AG04450 (cell line): ENCODE measurements at places on chromosomes 12 and 14. TPM values are rescaled to one million over a fixed set of nuclear protein-coding genes. Genes with fewer than 3 reads are reported as not detected.
A peak's percentile ranks its signal among the peaks of the same experiment; 100 is the strongest.

GRCh38 chr12:25960143-25960542 is 1.7 kb downstream of the RASSF8 start:
- no peak for DNase-seq

CACNA2D4 gene
- 0.22 and 0.36 TPM in 2 replicates for polyA plus RNA-seq

- no peak for DNase-seq
These were observed 129.7 kb upstream of the OVCH1 start for GRCh38 chr12:29627221-29627620.

- DNase-seq = peak; percentile 45
These were observed 57.6 kb downstream of the ACADS start for GRCh38 chr12:120783197-120783596.

DNA sequence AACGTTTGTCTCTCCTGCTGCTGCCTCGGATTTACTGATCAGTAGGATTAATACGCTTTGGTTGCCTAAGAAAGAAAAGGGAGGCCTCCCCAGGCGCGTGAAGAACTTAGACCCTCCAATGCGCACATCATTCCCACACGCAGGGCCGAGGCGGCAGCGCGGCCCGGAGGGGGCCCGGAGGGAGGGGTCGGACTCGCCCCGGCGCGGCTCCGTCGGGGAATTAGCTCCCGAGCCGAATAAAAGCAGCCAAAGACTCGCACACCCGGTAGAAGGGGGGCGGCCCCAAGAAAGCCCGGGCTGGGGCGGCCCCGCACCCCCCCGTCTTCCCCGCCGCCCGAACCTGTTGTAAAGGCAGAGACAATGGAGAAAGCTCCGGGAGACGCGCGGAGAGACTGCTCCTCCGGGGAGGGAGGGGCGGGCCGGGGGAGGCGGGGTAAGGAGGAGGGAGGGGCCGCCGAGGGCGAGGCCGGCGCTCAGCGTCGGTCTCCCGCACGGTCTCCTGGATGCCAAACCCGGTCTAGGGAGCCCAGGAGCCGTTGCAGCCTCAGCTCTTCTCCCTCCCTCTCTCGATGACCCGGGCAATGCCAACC is at the start of gene NELL2:
Gene NELL2 (minus strand): TSS at position 362 of the 590 bp plus-strand sequence. CDS start 446 bp downstream, outside the sequence.
- no peak for DNase-seq

- DNase-seq = no peak
These were observed 1.4 kb downstream of the ATF1 start for GRCh38 chr12:50765095-50765911.

DNA sequence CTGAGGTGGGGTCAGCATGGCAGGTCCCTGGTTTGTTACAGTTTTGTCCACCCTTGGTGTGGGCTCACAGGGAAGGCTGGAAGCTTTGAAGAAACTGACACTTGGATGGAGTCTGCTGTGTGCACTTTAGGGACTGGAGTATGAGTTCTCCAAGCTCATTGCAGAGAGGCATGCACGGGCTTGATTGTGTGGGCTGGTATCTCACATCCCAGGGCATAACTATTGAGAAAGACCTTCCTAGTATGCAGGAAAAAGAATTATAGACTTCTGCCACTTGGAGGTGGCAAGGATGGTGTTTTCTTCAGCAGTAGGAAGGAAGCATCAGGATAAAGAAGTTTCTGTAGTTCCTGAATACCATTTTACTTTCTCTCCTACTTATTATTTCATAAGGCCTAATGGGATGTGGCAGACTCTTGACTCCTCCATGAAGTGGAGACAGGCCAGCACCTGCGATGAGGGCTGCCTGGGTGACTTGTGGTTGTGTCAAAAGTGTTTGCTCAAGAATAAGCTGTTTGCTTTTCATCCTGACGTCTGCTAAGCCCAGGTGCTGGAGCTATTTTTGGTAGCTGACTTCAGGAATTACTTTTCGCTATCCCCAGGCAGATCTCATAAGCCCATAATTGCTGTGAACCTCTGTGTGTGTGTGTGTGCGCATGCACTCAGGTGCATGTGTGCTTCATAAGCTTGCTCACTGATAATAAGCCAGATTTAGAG is 125.8 kb downstream of the KTN1 start:
- no peak for DNase-seq

C1S gene
- 406 and 458 TPM in 2 replicates for polyA plus RNA-seq

- DNase-seq = no peak
These were observed 4.4 kb downstream of the GPR19 start for GRCh38 chr12:12691549-12691948.

DNA sequence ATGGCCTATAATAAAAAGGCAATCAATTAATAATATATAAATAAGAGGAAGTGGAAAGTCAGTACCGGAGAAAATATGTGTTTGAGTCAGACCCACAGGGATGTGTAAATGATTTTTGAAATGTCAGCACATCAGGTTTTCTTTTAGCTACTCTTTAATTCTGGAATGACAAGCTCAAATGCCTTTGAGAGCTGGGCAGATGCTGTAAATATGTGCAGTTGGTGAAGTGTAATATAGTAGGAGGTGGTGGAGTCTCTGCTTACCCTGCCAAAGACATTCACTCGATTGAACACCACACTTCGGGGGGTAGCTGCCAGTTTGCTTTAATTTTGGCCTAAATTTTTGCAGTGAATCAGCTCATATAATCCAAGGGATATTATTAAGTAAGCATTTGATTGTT is 93.0 kb downstream of the PLEKHA5 start:
- DNase-seq = no peak

- DNase-seq = no peak
These were observed 120.7 kb downstream of the GPHN start for GRCh38 chr14:66628636-66629035.

GRCh38 chr14:52067873-52068614 is 815 bp downstream of the NID2 start:
- no peak for DNase-seq

- no peak for DNase-seq
These were observed 19.9 kb upstream of the CEP170B start for GRCh38 chr14:104845033-104845666.

EFS gene
- polyA plus RNA-seq = 5.3 and 6.6 TPM in 2 replicates

GRCh38 chr14:87840906-87841305 is 152.1 kb downstream of the GALC start:
- DNase-seq = no peak

LRCOL1 gene
- 0.11 and 0.35 TPM in 2 replicates for polyA plus RNA-seq

TOMM20L gene
- polyA plus RNA-seq = not detected in 2 replicates

PRIMA1 gene
- not detected in 2 replicates for polyA plus RNA-seq

FSCB gene
- not detected in 2 replicates for polyA plus RNA-seq

CEP290 gene
- 5.4 and 8.1 TPM in 2 replicates for polyA plus RNA-seq

DNA sequence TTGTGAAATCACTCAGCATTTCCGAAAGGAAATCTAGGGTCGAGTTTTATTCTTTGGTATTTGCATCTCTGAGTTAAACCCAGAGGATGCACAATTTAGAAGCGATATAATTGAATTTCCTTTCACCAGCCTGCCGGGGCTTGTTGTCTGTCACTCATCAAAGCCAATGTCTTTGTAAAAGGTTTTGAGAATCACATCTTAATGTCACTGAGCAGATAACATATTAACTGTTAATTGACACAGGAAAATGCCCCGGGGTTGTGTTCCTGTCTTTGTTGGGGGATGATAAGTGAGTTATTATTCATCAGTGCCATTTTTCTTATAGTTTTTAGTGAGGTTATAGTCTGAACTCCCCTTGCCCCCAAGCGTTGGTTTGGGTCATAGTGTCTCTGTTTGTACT is 73.4 kb downstream of the DUSP6 start:
- no peak for DNase-seq

CLEC4D gene
- not detected in 2 replicates for polyA plus RNA-seq

GRCh38 chr12:71671311-71671710 is 7.2 kb downstream of the THAP2 start:
- no peak for DNase-seq

TMEM121 gene
- 1.5 and 2.0 TPM in 2 replicates for polyA plus RNA-seq

CPNE6 gene
- not detected in 2 replicates for polyA plus RNA-seq

GPR84 gene
- polyA plus RNA-seq = not detected in 2 replicates

DNA sequence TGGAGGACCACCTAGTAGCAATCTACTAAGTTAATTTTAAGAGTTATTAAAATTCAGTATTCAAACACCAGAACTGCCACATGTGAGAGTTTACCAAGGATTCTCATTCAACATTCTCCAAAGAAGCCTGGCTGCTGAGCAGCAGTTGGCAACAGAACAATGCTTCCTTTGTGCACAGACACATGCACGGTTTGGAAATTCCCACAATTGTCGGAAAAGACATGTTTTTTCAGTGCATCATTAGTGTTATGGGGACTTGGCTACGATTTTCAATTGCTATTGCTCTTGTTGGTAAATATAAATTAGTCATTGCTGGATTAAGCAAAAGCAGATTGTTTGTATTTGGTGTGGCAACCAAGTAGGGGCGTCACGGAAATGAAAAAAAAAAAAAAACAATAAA is 22.2 kb downstream of the ST8SIA1 start:
- DNase-seq = no peak

DNA sequence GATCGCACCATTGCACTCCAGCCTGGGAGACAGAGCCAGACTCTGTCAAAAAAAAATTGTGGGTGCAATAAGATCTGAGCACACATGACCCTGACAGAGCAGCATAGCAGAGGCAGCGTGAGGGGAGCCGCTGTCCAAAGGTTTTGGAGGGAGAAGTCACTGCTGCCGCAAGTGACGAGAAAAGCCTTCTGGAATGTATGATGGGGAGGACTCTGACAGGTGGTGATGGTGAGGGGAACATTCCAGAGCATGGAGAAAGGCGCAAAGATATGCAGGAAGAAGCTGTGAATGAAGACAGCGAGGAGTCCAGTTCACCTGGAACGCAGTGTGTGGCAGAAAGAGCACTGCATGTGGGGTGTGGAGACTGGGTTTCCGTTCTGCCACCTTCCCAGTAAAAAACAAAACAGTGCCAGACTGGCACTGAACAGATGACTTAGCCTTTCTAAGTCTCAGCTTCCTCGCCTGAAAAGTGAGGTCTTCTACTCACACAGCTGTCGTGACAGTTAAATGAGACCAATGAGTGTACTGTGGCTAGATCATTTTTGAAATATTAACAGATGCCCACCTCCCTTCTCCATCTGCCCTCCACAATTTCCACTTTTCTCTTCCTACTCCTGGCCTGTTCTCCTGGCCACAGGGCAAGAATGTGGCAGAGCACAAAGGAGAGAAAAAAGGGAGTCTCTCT is 53.4 kb upstream of the PTHLH start:
- DNase-seq = no peak

GRCh38 chr12:76272287-76272686 is 75.9 kb downstream of the BBS10 start:
- no peak for DNase-seq

DNA sequence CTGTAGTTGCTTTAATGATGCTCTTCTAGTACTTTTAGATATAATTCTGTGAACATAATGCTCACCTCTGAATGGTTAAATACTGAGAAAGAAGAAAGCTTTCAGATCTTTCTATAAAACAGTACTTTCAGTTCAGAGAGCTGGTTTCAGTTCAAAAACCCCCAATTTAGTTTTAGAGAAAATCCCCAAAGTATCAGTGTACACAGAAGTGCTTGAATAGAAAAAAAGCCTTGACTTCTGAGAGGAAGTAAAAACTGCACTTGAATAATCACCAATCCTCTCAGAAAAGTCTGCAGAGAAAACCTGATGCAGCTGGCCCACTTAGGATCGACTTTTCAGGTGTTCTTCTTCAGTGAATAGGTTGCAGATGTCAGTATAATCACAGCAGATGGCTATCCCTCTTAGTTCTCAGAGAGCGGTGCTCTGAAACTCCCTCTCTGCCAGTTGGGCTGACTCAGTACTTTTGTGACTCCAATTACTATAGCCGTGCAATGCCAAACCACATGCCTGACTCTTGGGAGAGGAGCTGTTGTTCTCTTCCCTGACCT is 616.3 kb downstream of the LRFN5 start:
- DNase-seq = peak; percentile 45

- DNase-seq = no peak
These were observed 483.9 kb downstream of the ZFP36L1 start for GRCh38 chr14:68308726-68309520.

DNA sequence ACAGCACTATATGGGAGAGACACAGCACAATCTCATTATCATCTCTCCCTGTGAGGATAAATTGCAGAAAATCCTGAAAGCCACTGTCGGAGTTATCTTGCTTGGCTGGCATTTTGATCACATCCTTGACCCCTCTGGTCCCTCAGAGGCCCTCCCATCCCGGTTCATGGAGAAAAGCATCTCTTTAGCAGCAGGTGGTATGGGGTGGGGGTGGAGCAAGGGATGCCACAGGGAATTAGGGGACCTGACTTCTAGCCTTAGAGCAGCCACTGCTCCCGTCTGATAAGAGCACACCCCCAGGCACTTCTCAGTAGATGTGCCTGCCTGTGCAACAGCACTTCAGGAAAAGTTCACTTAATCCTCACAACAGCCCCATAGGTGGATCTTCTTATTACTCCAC is 38.6 kb downstream of the GRIN2B start:
- no peak for DNase-seq

DNA sequence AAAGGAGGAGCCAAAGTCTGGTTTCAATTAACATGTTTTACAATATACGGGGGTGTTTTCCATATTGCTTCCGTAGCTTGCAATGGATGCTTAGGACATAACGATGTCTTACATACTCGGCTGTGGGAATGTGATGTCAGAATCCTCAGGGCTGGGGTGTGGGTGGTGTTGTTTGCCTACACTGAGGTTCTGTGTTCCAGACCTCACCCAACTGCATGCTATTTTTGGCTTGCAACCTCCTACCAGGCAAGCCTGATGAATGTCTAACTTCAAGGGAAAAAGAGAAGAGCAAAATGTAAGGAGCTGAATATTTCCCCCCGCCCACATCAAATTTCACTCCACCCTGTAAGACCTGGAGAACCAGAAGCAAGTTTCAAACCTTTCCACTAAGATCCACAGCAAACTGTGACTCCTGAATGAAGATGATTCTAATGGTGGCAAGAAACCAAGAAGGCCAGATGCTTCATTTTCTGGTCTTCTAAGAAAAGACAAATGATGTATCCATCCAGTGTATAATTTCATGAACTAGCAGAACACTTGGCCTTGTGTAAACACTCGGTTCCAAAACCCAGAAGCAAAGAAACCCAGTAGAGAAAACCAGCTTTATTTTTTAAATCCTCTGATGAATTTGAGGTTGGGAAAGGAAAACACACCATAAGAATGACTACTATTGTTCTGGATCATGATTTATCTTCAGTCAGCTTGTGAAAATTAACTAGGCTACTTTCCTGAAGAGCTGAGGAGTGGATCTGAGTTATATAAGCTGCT is 227.9 kb downstream of the DACT1 start:
- peak; percentile 44 for DNase-seq

DNA sequence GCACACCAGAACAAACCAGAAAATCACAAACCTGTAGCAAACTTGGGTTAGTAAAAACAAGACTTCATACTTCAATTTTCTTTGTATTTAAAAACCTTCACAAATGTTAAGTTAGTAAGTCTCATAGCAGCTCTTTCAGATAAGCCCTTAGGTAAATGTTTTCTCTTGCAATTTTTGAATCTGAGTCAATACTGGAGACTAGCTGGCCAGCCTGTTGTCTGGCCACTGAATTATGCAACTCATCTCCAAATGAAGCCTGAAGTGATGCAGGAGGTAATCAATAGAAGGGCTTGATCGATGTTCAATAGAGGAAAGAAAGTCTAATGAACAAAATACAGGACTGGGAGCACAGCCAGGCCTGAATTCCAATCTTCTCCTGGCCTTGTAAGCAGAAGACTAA is 465.2 kb downstream of the LRIG3 start:
- no peak for DNase-seq

GZMH gene
- polyA plus RNA-seq = not detected in 2 replicates
